ENCODE measurements at places on chromosomes 3 and 15. TPM values are rescaled to one million over a fixed set of nuclear protein-coding genes. Genes with fewer than 3 reads are reported as not detected.

- H3K4me3 ChIP-seq, result no peak overlapping the region
- H3K27ac ChIP-seq, result no peak overlapping the region
- no peaks in the 10 kb centered on the region for H3K27me3 ChIP-seq
- no peak for DNase-seq
- H3K4me1 ChIP-seq, result no peaks in the 10 kb centered on the region
Measured at GRCh38 chr15:55695432-55695831, 47.5 kb downstream of the PRTG start.

DNA sequence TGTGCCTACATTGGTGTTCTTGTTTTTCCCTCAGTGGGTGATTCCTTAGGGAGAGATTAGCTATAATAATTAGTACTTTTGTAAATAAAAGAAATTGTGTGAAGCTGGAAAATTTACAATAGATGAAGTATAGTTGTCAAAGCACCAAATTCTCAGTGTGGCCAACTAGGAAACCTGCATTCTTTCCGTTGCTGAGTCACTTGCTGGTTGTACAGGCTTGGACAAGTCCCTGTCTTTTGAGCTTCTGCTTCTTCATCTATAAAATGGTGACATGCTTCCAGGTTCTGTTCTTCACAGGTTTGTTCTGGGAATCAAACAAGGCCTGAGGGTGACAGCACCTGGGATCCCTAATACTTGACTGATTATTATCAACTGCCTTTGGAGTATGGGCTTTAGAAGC, 184.1 kb upstream of the HES1 start:
- H3K36me3 ChIP-seq, result no peaks in the 10 kb centered on the region
- peaks cover 5% of the 10 kb centered on the region for H3K4me1 ChIP-seq
- no peaks in the 10 kb centered on the region for H3K27me3 ChIP-seq
- no peak for DNase-seq

CPN2 gene
- not detected for total RNA-seq

CCR4 gene
- total RNA-seq, result 0.94 TPM

DNA sequence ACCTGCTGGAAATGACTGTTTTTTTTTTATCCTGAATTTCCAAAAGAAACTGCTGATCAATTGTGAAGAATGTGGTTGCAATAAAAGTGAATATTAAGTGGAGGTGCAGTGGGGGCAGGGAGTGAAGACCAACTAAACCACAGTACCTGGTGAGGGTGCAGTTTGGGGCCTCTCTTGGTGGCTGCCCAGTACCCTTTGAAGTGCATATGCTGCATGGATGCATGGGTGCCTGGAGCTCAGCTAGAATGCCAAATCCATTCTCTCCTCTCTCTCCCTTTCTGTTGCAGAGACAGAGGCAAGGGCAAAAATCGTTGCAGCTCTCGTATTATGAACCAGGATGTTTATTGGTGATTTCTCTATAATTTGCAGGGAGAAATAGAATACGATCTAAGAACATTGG, 420.5 kb upstream of the ONECUT1 start:
- H3K4me3 ChIP-seq, result no peak overlapping the region
- no peak overlapping the region for H3K27ac ChIP-seq
- no peaks in the 10 kb centered on the region for H3K36me3 ChIP-seq
- H3K27me3 ChIP-seq, result no peaks in the 10 kb centered on the region

- H3K27me3 ChIP-seq, result no peaks in the 10 kb centered on the region
- H3K4me1 ChIP-seq, result no peaks in the 10 kb centered on the region
- DNase-seq, result no peak
- no peak overlapping the region for H3K4me3 ChIP-seq
Measured at GRCh38 chr3:40980467-40980866, 218.8 kb upstream of the CTNNB1 start.

ALDH1L1 gene
- 1.8 TPM for total RNA-seq

- no peak overlapping the region for H3K4me3 ChIP-seq
- H3K27ac ChIP-seq, result no peak overlapping the region
- H3K36me3 ChIP-seq, result no peaks in the 10 kb centered on the region
Measured at GRCh38 chr3:72299321-72299802, 514.4 kb upstream of the PROK2 start.

- peaks cover 31% of the 10 kb centered on the region for H3K36me3 ChIP-seq
- no peaks in the 10 kb centered on the region for H3K27me3 ChIP-seq
- H3K27ac ChIP-seq, result peak overlapping the region; percentile 85
- peaks cover 42% of the 10 kb centered on the region for H3K4me1 ChIP-seq
- no peak overlapping the region for H3K4me3 ChIP-seq
Measured at GRCh38 chr15:90064911-90065681, 37.2 kb downstream of the IDH2 start.

DBR1 gene
- 10.8 TPM for total RNA-seq

GOLGA6L9 gene
- total RNA-seq, result 23.1 TPM

SLC38A3 gene
- not detected for total RNA-seq
